ENCODE measurements at places on chromosomes 6 and 20.

GRCh38 chr20:14288341-14289330, 48.8 kb downstream of the FLRT3 start:
- DNase-seq = no peak

DNA sequence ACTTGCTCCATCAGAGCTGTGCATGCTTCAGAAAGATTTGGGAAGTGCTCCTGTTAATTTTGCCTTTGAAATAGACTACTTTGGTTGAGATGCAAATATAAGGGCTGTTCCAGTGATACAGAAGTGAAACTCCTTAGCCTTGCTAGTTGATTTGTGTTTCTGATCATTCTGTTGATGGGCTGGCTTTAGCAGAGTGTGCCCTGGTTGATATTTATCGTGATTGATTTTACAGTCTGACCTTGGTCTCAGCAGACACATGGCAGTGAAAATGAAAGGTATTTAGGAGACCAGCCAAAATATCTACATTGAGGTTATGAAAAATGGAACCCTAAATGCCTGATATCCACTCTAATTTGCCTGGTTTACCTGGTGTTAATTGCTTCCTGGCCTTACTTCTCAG, 122.1 kb upstream of the CEP162 start:
- DNase-seq = no peak

DNA sequence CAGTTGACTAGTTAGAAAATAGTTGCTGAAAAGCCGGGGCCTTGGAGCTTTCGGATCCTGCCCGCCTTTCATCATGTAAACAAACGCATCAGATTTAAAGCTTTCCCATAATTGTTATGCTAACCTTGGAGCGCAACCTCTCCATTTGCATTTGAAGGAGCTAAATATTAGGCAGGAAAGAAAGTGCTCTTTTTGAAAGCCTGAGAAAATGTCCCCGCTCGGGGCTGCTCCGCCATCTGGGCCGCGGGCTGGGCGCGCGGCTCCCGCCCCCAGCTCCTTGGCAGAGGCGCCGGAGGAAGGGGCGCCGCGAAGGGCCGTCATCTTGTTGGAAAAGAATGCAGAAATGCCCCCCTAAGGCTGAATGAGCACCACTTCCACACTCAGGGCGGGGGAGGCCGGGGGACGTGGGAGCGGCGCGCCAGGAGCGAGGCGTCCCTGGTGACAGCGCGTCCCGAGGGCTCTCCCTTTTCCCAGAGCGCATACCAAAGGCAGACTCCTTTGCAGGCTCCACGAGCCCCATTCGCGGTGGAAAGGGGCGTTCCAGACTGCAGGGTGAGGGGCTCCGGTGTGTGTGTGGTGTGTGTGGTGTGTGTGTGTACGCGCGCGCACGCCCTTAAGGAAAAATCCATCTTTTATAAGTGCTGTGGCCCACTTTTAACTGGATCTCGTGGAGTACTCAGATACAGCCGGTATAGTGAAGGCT, 145.6 kb upstream of the ID4 start:
- no peak for DNase-seq

DNA sequence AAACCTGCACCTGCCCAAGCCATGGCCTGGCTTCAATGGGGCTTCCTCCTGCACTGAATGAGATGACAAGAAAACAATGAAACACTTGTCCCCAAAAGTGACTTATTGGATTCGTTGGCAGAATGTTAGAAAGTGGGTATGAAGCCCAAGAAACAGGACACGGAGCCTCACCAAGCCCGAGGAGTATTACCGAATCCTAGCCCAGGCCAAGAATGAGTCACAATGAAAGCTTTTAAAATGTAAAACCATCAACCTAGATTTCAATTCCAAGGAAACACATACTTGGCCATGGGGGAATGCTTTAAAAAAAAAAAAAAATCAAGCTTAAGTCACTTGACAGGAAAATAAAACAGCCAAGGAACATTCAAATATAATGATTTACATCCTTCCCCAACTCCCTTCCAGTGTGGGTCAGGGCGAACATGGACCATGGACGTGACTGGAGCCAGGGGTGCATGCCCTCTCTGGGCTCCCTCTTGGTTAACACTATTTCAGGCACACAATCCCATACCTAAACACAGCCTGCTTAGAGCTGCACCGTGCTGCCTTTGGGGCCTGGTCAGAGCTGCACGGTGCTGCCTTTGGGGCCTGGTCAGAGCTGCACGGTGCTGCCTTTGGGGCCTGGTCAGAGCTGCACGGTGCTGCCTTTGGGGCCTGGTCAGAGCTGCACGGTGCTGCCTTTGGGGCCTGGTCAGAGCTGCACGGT, 3.1 kb upstream of the STX16 start:
- no peak for DNase-seq

DNA sequence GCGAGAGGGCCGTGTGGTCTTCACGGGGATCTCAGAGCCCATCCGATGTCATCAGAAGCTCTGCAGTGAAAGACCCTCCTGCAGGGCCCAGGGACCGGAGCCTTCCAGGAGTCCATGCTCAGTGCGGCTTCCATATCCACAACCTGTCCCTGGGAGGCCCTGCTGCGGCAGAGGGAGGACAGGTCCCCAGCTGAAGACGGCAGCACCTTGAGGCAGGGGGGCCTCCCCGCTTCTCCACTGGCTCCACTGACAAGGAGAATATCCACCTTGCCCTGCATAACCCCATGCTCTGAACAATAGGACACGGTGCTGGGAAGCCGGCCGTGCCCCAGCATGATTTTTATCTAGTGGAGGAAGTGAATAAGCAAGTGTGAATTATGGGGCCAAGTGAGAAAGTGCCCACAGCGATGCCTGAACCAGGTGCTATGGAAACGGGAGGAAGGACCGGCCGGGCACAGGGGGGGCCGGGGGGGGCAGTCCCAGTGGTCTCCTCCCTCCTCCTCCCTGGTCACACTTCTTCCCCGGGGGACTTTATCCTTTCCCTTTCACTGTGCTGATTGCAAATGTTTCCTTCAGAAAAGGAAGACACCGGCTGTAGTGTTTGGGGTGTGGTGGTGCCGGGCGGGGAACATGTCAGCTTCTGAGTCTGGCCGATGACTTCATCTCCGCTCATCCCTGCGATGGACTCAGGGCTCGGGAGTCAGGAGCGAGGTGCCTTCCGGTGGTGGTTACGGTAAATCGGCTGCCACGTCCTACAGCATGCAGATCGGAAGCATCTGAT, 225.1 kb downstream of the ERMARD start:
- no peak for DNase-seq

DNA sequence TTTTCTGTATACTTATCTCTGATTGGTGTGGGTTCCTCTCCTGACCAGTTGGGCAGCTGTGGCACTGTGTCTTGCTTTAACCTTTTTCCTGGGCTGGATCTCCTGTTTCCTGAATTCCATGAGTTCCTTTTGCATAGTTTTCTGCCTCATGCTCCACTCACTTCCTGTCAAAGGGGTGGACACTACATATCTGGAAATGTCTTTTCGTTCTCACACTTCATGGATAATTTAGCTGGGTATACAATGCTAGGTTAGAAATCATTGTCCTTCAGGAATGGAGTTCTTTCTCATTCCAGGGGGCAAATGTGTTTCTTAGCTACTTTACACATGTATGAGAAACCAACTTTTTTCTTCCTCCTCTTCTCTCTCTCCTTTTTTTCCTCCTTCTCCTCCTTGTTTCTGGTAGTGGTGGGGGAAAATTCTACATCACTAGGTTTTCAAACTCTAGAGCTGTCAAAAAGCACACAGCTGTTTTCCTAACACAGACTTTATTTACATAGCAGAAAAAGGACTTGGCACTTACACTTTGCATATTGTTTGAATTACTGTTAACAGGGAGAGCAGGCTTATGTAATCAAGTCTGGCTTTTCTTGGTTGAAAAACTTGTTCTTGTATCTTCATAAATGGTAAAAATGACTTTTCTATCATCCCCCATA, 9.0 kb upstream of the DDX27 start:
- no peak for DNase-seq

DNA sequence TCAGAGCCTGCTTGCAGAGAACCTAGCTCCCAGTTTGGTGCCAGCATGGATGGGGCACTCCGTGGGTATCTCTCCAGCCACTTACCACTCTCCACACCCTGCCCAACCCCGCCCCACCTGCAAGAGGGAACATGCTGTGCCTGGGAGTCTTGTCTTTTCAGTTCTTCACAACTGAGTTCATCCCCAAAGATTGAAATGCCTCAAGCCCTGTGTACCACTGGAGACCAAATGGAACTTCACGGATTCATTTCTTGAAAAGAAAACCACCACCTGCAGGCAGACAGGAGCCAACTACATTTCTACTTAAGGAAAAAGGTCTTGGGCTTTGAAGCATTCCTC, 50.1 kb downstream of the TRERF1 start:
- no peak for DNase-seq

- DNase-seq = no peak
These were observed 124.1 kb downstream of the GRIK2 start for GRCh38 chr6:101517632-101518031.

DNA sequence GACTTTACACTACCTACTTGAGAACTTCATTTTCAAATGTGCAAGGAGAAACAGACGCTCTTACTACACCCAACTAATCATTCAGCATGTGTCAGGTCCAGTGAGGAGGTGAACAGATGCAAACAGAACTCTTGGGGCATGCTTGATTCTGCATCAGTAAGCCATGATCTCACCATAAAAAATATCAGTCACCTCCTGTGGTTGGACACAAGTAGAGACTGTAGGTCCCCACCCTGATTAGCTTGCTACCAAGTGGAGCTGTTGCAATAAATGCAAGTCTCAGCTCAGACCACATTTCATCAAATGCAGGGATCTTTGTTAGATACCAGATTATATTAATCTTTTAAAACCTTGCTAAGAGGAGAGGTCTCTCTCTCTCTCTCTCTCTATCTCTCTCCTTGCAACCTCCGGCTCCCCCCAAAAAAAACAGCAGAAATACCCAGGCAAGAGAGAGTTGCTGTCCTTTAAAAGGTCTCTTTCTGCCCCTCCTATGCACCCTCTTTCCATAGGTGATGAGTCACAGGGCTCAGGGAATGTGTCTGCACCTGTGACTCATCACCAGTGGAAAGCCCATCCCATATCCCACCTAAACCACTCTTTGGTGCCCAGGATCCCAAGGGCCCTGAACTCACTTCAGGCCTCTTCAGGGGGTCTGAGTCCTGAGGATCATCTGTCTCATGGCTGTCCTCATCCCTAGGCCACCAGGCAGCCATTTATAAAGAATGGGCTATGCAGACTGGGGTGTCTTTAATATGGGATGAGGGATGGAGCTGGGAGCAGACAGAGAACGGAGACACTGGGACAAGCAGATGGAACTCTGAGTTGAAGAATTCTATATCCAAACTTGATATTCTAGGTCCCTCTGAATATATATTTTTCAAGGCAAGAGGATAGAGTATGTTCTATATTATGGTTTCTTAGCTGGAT, 154.5 kb downstream of the QRSL1 start:
- DNase-seq = no peak

- no peak for DNase-seq
These were observed 81.7 kb downstream of the COL9A1 start for GRCh38 chr6:70221025-70221714.
